Foreskin keratinocyte (primary cell): ENCODE measurements at places on chromosomes 6 and 20. TPM values are rescaled to one million over a fixed set of nuclear protein-coding genes. Genes with fewer than 3 reads are reported as not detected.

SMIM13 gene
- polyA plus RNA-seq: 6.6 and 7.0 TPM in 2 replicates

CALHM5 gene
- polyA plus RNA-seq: 0.03 and 0.10 TPM in 2 replicates

F13A1 gene
- polyA plus RNA-seq: not detected in 2 replicates

FOXS1 gene
- polyA plus RNA-seq: not detected in 2 replicates

ADAT2 gene
- 4.8 and 6.2 TPM in 2 replicates for polyA plus RNA-seq

SIGLEC1 gene
- not detected in 2 replicates for polyA plus RNA-seq

LHFPL5 gene
- not detected in 2 replicates for polyA plus RNA-seq

SLC22A1 gene
- 0.15 and 0.60 TPM in 2 replicates for polyA plus RNA-seq

DST gene
- polyA plus RNA-seq: 46.7 and 50.0 TPM in 2 replicates

KCNK17 gene
- not detected in 2 replicates for polyA plus RNA-seq

SASH1 gene
- polyA plus RNA-seq: 1.3 and 1.4 TPM in 2 replicates

TP53INP2 gene
- polyA plus RNA-seq: 1.0 and 1.3 TPM in 2 replicates

B3GAT2 gene
- not detected in 2 replicates for polyA plus RNA-seq

TTK gene
- 9.9 and 14.4 TPM in 2 replicates for polyA plus RNA-seq

MLN gene
- not detected in 2 replicates for polyA plus RNA-seq

CLPSL2 gene
- polyA plus RNA-seq: not detected in 2 replicates
